ENCODE measurements at places on chromosomes 7 and 10. TPM values are rescaled to one million over a fixed set of nuclear protein-coding genes. Genes with fewer than 3 reads are reported as not detected.
A peak's percentile ranks its signal among the peaks of the same experiment; 100 is the strongest.

- H3K4me1 ChIP-seq, result peaks cover 4% of the 10 kb centered on the region
- no peaks in the 10 kb centered on the region for H3K36me3 ChIP-seq
- no peak overlapping the region for H3K4me3 ChIP-seq
- no peak overlapping the region for H3K27ac ChIP-seq
- no peak for DNase-seq
Measured at GRCh38 chr7:54823776-54824175, 64.8 kb upstream of the SEC61G start.

- no peaks in the 10 kb centered on the region for H3K36me3 ChIP-seq
- no peak overlapping the region for H3K27ac ChIP-seq
- peaks cover 12% of the 10 kb centered on the region for H3K27me3 ChIP-seq
- peaks cover 5% of the 10 kb centered on the region for H3K4me1 ChIP-seq
- no peak overlapping the region for H3K4me3 ChIP-seq
- DNase-seq, result no peak
Measured at GRCh38 chr7:26370011-26370410, 78.3 kb downstream of the SNX10 start.

GRCh38 chr10:70908406-70909296 is 20.3 kb upstream of the PCBD1 start:
- peaks cover 7% of the 10 kb centered on the region for H3K4me1 ChIP-seq
- no peak overlapping the region for H3K4me3 ChIP-seq
- no peaks in the 10 kb centered on the region for H3K36me3 ChIP-seq
- H3K27me3 ChIP-seq, result no peaks in the 10 kb centered on the region
- no peak overlapping the region for H3K27ac ChIP-seq

GRCh38 chr7:67752227-67752626 is 755.6 kb downstream of the TYW1 start:
- no peak overlapping the region for H3K27ac ChIP-seq
- no peaks in the 10 kb centered on the region for H3K4me1 ChIP-seq
- no peak overlapping the region for H3K4me3 ChIP-seq
- no peaks in the 10 kb centered on the region for H3K27me3 ChIP-seq
- no peaks in the 10 kb centered on the region for H3K36me3 ChIP-seq

GRCh38 chr7:30906515-30907240 is 5.0 kb upstream of the AQP1 start:
- no peak overlapping the region for H3K27ac ChIP-seq
- peaks cover 10% of the 10 kb centered on the region for H3K4me1 ChIP-seq
- no peaks in the 10 kb centered on the region for H3K36me3 ChIP-seq
- DNase-seq, result no peak
- no peak overlapping the region for H3K4me3 ChIP-seq
- no peaks in the 10 kb centered on the region for H3K27me3 ChIP-seq

GRCh38 chr7:519484-520390 is at the start of gene PDGFA:
PDGFA (minus strand) TSS chr7:519846; CDS start chr7:519001, 845 bp downstream.
- no peaks in the 10 kb centered on the region for H3K36me3 ChIP-seq
- H3K4me1 ChIP-seq, result peaks cover 47% of the 10 kb centered on the region
- peaks cover 95% of the 10 kb centered on the region for H3K27me3 ChIP-seq
- H3K4me3 ChIP-seq, result peak within 1 kb of the TSS; percentile 62
- DNase-seq, result peak; percentile 86
- H3K27ac ChIP-seq, result no peak within 1 kb of the TSS

DNA sequence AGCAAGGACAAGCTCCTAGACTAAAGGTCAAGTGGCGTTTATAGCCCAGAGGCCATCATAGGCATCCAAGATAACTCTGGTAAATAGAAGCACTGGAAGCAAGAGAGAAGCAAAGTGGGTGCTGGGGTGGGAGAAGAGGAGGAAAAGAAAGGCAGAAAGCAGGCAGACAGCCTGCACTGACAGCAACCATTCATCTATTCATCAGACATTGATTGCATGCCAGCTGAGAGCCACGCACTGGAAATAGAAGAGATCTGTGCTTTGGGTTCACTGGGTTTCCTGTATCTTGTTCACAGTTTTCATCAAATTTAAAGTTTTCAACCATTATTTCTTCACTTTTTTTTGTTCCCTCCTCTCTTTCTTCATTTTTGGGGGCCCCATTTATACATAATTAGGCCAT is 4.7 kb upstream of the SLIT1 start:
- no peaks in the 10 kb centered on the region for H3K36me3 ChIP-seq
- no peak for DNase-seq
- no peak overlapping the region for H3K27ac ChIP-seq
- H3K27me3 ChIP-seq, result peaks cover 99% of the 10 kb centered on the region

GRCh38 chr10:128209862-128210214 is 83.6 kb upstream of the MKI67 start:
- peaks cover 4% of the 10 kb centered on the region for H3K4me1 ChIP-seq
- no peaks in the 10 kb centered on the region for H3K36me3 ChIP-seq
- peaks cover 24% of the 10 kb centered on the region for H3K27me3 ChIP-seq
- peak overlapping the region; percentile 87 for H3K4me3 ChIP-seq
- no peak overlapping the region for H3K27ac ChIP-seq

DNA sequence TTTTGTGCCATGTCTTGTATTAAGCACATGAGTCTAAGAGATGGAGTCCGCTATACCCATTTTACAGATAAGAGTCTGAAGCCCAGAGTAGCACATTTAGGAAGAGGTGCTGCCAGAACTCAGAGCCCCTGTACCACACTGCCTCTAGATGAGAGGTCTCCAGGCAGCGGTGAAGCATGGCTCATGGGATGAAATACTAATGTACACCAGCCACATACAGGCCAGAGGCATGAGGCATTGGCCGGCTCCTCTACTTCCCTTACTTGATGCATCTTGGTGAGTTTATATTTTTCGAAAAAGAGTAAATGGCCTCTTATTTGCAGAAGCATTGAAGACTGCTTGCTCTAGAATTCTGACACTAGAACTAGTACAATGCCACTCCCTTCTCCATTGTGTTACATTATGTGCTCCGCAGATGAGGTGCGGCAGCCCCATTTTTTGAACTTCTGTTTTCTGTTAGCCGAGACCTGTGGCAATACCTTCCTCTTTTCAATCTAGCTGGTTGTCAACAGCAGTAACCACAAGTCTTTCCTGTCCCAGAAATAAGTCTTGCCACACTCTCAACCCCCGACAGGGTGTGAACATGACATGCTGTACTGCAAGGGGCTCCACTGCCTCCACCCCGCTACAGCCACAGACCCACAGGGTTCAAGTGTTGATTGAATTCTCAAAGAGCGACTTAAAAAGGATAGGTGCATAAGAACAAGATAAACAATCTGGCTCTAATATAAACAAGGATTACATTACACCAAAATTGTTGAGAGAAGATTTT is 145.3 kb downstream of the CELF2 start:
- no peak for DNase-seq
- H3K4me3 ChIP-seq, result peak overlapping the region; percentile 74
- H3K27me3 ChIP-seq, result no peaks in the 10 kb centered on the region
- no peaks in the 10 kb centered on the region for H3K36me3 ChIP-seq

- peaks cover 6% of the 10 kb centered on the region for H3K4me1 ChIP-seq
- no peak for DNase-seq
- no peaks in the 10 kb centered on the region for H3K27me3 ChIP-seq
- H3K27ac ChIP-seq, result no peak overlapping the region
- no peaks in the 10 kb centered on the region for H3K36me3 ChIP-seq
Measured at GRCh38 chr10:106089855-106090254, 1074.7 kb downstream of the SORCS1 start.

DNA sequence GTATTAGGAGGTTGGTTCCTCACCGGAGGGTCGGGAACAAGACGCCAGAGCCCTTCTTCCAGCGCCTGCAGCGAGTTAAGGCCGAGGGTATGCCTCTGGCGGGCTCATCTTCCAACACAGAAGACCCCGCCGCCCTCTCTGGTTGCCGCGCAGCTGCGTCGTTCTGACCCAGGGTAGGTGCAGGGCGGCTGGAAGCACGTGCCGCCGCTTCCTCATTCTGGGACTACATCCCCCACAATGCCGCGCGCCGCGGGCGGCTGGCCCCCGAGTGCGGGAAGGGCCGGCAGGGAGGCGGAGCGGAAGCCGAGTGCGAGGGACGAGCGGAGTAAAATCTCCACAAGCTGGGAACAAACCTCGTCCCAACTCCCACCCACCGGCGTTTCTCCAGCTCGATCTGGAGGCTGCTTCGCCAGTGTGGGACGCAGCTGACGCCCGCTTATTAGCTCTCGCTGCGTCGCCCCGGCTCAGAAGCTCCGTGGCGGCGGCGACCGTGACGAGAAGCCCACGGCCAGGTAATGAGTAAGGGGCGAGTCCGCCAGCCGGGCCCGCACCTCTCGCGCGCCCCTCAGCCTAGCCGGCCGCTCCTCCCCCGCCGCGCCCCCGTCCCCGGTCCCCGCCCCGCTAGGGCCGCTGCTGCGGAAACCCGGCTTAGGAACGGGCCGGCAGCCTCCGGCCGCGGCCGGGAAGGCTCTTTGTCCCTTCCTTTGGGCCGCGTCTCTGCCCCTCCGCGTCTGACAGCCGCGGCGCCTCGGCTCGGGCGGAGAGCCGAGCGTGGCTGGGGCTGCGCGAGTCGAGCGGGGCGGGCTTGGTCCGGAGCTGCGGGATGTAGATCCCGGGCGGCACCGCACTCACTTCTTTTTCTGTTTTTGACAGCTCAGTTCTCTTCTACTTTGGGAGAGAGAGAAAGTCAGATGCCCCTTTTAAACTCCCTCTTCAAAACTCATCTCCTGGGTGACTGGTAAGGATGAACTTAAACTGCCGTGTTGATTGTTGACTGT is at the start of gene CCDC126:
Gene CCDC126 (plus strand): TSS at position 289 of the 998 bp plus-strand sequence. CDS start 13,934 bp downstream, outside the sequence.
- H3K27ac ChIP-seq, result peak within 1 kb of the TSS; percentile 91
- H3K27me3 ChIP-seq, result peaks cover 16% of the 10 kb centered on the region
- no peaks in the 10 kb centered on the region for H3K36me3 ChIP-seq
- peak within 1 kb of the TSS; percentile 69 for H3K4me3 ChIP-seq

GRCh38 chr7:51279391-51280023 is 37.1 kb downstream of the COBL start:
- H3K27ac ChIP-seq, result no peak overlapping the region
- no peaks in the 10 kb centered on the region for H3K36me3 ChIP-seq
- H3K27me3 ChIP-seq, result no peaks in the 10 kb centered on the region

GRCh38 chr7:105985229-105985628 is 22.2 kb downstream of the CDHR3 start:
- DNase-seq, result no peak

DNA sequence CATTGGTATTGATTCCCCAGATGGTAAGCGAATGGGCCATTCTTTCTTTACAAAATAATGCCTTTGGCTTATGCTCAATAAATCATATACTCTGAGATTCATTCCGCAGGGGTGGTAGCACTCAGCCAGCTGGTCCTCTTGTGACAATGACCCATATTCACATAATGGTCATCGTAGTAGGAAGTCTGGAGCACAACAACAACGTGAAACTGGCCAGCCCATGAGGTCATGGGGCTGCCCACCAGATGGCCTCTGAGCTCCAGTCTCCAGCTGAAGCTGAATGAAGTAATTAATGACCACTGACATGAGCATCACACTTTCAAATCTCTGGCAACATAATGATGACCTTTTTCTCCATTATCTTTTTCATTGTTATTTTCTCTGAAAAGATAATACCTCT is 42.3 kb upstream of the SORCS1 start:
- no peak overlapping the region for H3K27ac ChIP-seq
- H3K4me3 ChIP-seq, result no peak overlapping the region
- H3K27me3 ChIP-seq, result no peaks in the 10 kb centered on the region
- no peak for DNase-seq
- no peaks in the 10 kb centered on the region for H3K4me1 ChIP-seq
- H3K36me3 ChIP-seq, result no peaks in the 10 kb centered on the region

DNA sequence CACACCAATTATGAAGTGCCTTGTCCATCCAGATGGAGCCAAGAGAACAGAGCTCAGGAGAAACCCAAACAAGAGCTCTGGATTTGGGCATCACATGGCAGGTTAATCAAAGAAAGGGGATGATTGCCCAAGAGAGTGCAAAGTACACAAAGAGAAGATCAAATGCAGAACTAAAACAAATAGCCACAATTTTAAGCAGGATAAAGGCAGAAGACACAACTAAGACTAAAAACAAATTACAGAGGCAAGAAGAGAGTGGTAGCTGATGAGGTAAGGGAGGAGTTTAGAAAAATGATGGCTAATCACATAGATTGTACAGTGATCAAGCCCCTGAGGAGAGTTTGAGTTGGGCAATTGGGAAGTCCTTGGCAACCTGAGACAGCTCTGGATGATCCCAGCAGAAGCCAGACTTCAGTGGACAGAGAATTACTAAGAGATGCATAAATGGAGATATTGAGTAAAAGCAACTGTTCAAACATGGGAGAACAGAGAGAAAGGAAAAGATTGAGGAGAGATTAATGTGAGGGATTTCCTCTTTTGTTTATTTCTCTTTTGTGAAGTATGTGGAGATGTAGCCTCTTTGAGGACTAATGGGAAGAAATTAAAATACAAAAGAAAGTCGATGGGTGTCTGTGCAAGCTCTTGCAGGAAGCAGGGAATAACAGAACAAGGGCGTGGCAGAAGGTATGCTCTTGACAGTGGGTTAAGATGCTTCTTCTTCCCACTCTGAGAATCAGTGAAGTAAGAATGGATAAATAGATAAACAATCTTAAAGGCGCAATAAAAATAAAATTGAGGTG is 101.9 kb downstream of the LRRN3 start:
- H3K27me3 ChIP-seq, result no peaks in the 10 kb centered on the region
- no peaks in the 10 kb centered on the region for H3K36me3 ChIP-seq
- no peak for DNase-seq

- H3K36me3 ChIP-seq, result no peaks in the 10 kb centered on the region
- H3K27ac ChIP-seq, result no peak overlapping the region
- no peaks in the 10 kb centered on the region for H3K27me3 ChIP-seq
- no peak overlapping the region for H3K4me3 ChIP-seq
Measured at GRCh38 chr10:29306688-29307087, 17.8 kb downstream of the LYZL1 start.

GRCh38 chr10:17609523-17610079 is 7.6 kb downstream of the HACD1 start:
- DNase-seq, result no peak
- H3K36me3 ChIP-seq, result no peaks in the 10 kb centered on the region
- no peak overlapping the region for H3K27ac ChIP-seq

DNA sequence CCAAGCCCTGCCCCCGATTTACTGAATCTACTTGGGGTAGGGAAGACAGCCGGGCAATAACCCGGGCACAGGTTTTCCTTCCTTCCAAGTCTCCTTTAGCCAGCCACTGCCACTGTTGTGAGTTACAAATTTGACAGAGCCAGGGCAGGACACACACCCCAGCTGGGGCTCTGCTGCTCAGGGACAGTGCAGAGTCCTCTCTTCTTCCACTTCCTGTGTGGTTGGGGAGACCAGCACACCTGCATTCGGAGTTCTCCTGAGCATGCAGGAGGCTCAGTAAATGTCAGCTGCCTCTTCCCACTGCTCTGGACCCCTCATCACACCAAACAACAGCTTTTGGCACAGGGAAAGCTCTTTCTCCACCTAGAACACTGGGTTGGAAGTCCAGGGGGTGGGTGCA is 21.3 kb downstream of the CHST15 start:
- no peaks in the 10 kb centered on the region for H3K36me3 ChIP-seq
- no peak overlapping the region for H3K27ac ChIP-seq
- H3K27me3 ChIP-seq, result no peaks in the 10 kb centered on the region
- DNase-seq, result no peak
- H3K4me3 ChIP-seq, result no peak overlapping the region

- H3K27ac ChIP-seq, result no peak overlapping the region
- peaks cover 64% of the 10 kb centered on the region for H3K27me3 ChIP-seq
- no peak for DNase-seq
- H3K4me3 ChIP-seq, result peak overlapping the region; percentile 81
- H3K36me3 ChIP-seq, result no peaks in the 10 kb centered on the region
- peaks cover 38% of the 10 kb centered on the region for H3K4me1 ChIP-seq
Measured at GRCh38 chr7:159145490-159145855, 806 bp upstream of the VIPR2 start.

Gene VSTM4
- 1.2 TPM for total RNA-seq

Gene PRKG1
- 22.7 TPM for total RNA-seq

Gene GOLGA7B
- total RNA-seq, result 0.09 TPM

Gene HMX3
- 0.12 TPM for total RNA-seq

Gene AKR1D1
- 0.28 TPM for total RNA-seq

Gene EXOC4
- total RNA-seq, result 129 TPM

Gene CDK6
- 3.6 TPM for total RNA-seq

Gene TMEM168
- 18.3 TPM for total RNA-seq

Gene PRR15
- 0.77 TPM for total RNA-seq

Gene HABP2
- total RNA-seq, result not detected

Gene DMBT1
- total RNA-seq, result not detected
